Pons (tissue), 1 donor: ENCODE measurements at places on chromosomes 12 and 14.

GRCh38 chr14:88551980-88552431 lies 2.8 kb downstream of the PTPN21 start:
- peak; percentile 42 for DNase-seq

DNA sequence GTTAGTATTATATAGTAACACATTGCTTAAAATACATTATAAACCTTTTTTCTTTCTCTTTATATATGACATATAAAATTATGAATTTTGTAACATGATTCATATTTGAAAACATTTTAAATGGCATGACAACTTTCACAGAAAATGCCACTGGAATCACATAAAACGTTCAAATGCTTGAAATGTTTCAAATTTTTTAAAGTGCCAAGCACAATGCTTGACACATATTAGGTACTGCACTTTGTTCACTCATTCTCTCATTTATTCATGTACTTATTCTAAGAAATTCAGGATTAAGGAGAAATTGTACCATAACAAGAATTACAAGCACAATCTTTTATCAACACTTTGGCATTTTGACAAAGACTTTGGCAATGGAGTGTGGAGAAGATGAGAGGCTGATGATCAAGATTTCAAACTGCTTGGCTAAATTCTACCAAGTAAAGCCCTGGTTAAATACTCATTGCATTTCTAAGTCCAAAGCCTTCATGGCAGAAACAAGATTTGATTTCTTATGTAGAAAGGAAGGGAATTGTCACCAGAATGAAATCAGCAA lies 232.2 kb downstream of the C12orf50 start:
- DNase-seq, result no peak

GRCh38 chr12:132740313-132740646 lies 21.4 kb downstream of the ANKLE2 start:
- DNase-seq, result no peak

- no peak for DNase-seq
Observed at GRCh38 chr14:69464829-69465228, 19.7 kb upstream of the PLEKHD1 start.

- no peak for DNase-seq
Observed at GRCh38 chr12:68119724-68120211, 39.8 kb downstream of the IFNG start.

DNA sequence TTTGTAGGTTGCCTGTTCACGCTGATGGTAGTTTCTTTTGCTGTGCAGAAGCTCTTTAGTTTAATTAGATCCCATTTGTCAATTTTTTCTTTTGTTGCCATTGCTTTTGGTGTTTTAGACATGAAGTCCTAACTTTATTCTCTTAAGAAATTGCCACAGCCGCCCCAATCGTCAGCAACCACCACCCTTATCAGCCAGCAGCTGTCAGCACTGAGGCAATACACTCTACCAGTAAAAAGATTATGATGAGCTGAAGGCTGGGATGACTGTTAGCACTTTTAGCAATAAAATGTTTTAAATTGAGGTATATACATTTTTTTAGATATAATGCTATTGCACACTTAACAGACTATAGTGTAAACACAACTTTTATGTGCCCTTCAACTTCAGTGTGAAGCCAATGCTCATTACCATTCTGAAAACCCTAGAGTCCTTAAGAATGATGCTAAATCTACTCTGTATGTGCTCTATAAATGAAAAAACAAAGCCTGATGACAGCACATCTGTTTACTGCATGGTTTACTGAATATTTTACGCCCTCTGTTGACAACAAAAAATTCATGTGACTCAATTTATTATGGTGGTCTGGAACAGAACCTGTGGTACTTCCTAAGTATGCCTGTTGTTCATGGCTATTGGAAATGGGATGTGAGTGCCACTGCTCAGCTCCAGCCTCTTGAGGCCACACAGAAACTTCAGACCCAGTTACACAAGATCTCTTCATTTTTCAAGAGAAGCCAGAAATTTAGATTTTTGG lies 197.4 kb downstream of the DUSP6 start:
- no peak for DNase-seq

- no peak for DNase-seq
Observed at GRCh38 chr14:63672417-63673180, 30.9 kb upstream of the WDR89 start.

GRCh38 chr14:91154851-91155625 lies 41.2 kb downstream of the DGLUCY start:
- no peak for DNase-seq

DNA sequence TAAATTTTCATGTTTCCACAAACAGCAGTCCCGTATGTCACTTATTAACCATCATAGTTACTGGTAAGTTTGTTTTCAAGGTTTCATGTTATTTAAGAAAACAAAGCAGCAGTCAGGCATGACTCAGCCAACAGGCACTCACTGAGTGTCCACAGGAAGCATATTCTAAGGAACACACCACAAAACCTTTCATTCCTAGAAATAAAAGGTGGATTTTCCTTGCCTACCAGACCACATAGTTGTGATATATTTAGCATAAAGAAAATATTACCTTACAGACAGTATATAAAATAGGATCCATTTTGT lies 143.3 kb upstream of the AVPR1A start:
- DNase-seq, result no peak

DNA sequence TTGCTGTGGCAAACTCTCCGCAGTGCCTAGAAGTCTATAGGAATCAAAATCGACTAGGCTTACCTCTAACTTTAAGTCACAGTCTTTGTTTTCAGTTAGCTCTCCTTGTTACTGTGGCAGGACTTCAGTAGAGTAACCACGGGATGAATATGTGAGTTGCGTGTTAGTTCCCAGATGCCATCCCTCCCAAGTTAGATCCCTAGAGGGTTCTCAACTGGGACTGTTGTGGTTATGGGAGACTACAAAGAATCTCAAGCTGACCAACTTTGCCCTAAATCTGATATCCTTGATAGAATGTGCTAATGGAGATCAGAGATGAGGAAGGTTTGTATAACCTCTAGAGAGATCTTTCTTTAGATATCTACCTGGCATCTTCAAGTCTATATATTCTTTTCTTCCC lies 208.1 kb downstream of the AKAP6 start:
- DNase-seq, result no peak

- DNase-seq, result no peak
Observed at GRCh38 chr14:102655137-102655536, 62.7 kb downstream of the RCOR1 start.

- DNase-seq, result no peak
Observed at GRCh38 chr12:22231836-22232235, 102.7 kb downstream of the ST8SIA1 start.

- DNase-seq, result no peak
Observed at GRCh38 chr14:20998139-20998538, 954 bp upstream of the SLC39A2 start.

DNA sequence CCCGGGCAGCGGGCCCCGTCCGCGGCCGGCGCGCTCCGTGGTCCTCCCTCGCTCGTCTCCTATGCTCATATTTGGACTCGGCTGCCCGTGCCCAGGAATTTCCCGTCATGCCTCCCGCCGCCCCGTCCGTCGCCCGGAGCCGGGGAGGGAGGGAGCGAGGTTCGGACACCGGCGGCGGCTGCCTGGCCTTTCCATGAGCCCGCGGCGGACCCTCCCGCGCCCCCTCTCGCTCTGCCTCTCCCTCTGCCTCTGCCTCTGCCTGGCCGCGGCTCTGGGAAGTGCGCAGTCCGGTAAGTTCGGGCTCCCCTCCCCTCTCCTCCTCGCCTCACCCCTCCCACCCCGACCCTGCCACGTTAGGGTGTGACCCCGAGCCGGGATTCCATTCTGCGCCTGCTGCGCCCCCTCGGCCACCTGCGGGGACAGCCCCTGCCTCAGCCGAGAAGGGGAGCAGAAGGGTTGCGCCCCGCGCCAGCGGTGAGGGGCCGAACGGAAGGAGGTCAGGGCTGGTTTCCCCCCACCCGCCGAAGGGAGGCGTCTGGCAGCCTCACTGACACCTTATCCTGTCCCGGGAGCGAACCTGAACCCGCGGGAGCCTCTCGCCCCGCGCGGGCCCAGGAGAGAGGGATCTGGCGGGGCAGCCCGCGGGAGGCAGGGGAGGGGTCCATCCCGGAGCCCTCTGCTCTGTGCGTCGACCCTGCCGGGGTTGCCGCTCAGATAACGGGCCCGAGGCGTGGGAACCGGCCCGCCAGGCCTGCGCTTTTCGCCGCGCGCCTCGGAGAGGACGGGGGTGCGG lies at the start of gene MSRB3:
TSS of gene MSRB3 (plus strand) at position 108 of the 793 bp plus-strand sequence. CDS start 29,897 bp downstream, outside the sequence.
- DNase-seq, result no peak

GRCh38 chr14:59698793-59699192 lies 122.2 kb upstream of the CCDC175 start:
- no peak for DNase-seq

- DNase-seq, result no peak
Observed at GRCh38 chr12:116528065-116528464, 31.1 kb upstream of the MAP1LC3B2 start.

DNA sequence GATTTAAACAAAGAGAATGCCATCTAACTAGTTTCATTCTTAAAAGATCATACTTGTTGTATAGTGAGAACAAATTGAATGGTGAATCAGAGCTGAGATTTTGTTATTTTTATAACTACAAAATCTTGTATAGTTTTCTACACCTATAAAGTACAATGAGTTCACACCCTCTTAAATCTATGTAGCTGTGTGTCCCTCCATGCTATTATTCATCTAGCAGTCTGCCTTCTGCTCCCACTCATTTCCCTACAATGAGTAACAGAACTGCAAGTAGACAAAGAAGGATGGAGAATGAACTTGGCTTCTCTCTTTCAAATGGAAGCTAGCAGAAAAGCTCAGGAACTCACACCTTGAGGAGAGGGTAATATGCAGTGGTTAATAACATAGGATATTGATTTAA lies 7.1 kb downstream of the IFNG-AS1 start:
- no peak for DNase-seq

GRCh38 chr12:105120551-105120950 lies 13.0 kb downstream of the WASHC4 start:
- DNase-seq, result no peak

DNA sequence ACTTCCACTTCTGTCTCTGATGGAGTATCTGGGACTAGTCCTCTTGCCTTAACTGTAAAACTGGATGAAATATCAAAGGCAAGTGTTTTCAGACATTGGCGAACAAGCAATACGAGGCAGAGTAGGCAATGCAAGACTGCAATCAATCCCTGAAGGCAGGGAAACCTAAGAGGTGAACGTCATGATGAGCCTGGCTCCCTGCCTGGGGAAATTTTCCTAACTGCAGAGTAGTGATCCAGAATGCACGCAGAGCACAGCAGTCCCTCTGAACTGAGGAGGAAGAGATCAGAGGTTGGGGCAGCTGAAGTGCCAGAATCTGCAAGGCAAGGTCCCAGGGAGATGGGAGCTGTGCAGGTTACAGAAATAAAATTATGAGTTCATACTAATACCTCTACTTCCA lies 18.5 kb downstream of the BHLHE41 start:
- DNase-seq, result no peak

DNA sequence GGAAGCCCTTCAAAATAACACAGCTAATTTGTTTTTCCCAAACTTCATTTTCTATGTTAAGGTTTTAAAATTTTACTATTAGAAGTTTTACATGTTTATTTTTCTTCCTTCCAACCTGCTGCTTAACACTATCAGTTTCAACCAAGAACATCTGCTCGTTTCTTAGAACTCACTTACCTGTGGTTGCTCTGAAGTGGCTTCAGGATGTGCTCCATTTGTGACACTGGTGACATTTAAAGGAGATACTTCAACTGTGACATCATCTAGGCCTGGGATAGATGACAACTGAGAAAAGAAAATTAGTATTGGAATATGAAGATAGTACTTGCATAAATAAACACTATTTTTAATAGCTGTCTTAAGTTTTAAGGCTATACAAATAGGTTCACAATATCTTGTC lies 17.9 kb downstream of the WASHC3 start:
- no peak for DNase-seq
